CD4-positive, alpha-beta T cell treated with Interleukin-4 for 4 hours (primary cell): ENCODE measurements at places on chromosomes 7 and 10.

DNA sequence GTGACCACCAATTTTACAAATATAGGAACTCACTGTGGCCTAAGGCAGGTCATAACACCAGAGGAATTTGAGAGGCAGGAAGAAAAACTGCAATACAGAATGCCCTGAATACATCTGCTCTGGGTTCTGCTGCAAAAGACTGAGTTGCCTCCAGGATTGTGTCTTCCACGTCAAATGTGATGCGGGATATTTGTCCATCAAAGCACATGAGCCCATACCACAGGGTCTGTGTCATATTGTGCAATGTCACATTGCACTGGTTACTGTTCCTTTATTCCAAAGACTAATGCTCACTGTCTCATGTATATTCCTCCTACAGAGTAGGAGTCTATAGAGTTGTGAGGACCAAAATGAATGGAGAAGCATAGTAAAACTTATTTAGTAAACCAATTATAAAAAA is 58.6 kb upstream of the ABCB4 start:
- no peak for DNase-seq

DNA sequence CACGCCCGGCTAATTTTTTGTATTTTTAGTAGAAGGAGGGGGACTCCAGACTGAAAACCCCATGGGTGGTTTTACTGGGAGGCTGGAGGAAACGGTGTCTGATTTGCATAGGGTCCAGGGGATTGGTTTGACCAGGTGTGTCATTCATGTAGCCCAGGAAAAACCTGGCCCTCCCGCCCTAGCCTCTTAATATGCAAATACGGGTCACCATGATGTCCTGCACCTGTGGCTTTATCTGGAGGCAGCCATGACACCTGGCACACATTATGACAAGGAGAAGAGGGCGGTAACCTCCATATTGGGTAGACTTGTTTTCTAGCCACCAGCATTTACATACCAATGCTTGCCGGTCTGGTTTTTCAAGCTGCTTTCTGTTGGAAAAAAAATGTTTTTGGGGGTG is 68.0 kb downstream of the TRIL start:
- DNase-seq = no peak

- peak; percentile 88 for DNase-seq
These were observed 78.1 kb downstream of the ZFAND4 start for GRCh38 chr10:45594276-45595157.

DNA sequence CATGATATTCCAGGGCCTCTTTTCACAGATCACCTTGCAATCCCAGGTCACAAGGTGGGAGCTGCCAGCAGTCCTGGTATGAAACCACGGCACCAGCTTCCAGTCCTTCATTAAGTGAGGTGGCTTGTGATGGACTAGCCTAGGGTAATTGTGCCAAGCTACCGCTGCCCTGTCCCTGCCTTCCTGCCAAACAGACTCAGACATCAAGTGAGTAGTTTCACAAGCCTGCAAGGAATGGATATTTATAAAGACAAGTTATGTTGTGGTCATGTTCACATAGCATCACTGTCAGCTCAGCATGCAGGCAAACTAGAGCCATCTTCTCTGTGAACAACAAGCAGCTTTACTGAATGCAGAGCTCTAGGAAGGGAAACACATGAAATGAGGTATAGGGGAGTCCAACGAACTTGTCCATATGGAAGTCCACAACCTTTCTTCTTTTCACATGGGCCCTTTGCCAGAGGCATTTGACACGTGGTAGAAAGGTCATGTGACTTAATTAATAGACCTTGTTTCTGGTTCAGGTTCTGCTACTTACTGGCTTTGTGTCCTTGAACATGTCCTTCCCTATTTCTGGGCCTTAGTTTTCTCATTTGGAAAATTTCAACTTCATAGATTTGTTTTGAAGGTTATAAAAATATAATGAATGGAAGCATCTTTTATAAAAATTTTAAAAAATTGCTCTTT is 1061.2 kb downstream of the KCNMA1 start:
- no peak for DNase-seq

DNA sequence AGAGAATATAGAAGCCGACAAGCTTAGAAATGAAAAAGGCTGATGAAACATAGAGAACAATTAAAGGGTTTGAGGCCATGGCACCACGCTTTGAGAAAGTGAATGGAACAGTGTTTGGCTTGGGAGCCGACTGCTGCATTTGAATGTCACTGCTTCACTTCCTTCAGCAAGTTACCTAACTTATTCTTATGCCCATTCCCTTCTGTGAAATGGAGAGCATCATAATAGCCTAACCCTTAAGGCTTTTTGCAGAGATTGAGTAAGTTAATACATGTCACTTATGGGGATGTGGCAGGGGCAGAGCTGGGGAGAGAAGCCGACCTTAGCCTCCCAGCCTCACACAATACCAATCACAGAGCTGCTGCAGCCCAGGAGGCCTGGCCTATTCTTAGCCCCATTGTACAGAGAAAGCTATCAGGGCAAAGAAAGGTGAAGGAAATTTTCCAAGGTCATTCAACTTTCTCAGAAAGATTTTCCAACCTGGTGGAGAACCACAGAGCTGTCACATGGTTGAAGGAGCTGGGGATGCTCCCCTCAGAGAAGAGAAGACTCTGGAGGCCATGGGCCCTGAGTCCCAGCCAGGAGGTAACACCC is 186.0 kb upstream of the GDF10 start:
- no peak for DNase-seq

DNA sequence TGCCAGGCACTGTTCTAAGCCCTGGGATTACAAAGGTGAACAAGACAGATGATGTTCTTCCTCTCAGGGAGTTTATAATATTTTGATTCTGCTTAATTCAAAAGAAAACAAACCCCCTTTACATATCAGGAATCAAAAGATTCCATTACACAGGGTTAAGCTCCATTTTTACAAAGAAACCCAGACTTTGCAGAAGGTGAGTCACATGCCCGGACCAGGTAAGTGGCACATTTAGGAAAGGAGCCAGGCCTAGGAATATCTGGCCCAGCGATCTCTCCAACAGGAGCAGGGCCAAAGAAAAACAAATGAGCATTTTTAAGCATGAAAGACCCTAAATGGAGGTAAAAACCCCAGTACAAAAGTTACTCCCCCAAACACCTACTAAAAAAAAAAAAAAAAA is 1.1 kb downstream of the STN1 start:
- peak; percentile 52 for DNase-seq

DNA sequence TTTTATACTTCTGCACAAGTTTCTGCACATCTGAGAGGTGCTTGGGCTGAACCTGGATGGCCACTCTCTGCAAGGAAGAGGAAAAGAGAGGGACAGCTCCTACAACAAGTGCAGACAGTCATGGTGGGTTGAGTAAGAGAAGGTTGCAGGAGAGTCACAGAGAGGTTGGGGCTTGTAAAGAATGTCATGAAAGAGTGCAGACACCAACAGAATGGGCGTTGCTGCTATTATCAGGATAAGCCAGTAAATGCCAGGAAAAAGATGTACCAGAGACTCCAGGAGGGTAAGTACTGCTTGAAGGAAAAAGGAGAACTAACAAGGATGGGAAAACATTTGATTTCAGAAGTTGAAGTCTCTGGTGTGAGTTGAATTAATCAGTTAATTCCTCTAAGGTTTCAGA is 77.8 kb upstream of the NRP1 start:
- DNase-seq = no peak

DNA sequence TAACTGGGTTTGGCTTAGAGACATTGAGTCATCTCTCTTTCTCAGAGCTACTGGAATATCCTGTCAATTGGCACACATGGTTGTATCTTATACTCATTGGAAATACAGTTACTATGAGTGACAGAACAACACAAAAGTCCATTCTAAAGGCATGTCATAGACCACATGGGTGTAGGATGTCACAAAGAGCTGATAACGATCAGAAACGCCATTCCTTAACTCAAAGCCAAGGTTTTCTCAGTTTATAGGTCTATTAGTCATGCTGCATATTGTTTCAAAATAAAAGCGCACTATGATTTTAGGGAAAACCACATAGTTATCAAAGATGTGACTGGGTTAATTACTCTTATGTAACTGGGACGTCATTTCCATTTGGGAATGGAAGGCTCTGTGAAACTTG is 147.2 kb upstream of the FAM171A1 start:
- DNase-seq = no peak

- no peak for DNase-seq
These were observed 39.4 kb downstream of the MGAM2 start for GRCh38 chr7:142150869-142151268.

GRCh38 chr10:73093922-73094850 is 2.5 kb downstream of the P4HA1 start:
- DNase-seq = no peak

DNA sequence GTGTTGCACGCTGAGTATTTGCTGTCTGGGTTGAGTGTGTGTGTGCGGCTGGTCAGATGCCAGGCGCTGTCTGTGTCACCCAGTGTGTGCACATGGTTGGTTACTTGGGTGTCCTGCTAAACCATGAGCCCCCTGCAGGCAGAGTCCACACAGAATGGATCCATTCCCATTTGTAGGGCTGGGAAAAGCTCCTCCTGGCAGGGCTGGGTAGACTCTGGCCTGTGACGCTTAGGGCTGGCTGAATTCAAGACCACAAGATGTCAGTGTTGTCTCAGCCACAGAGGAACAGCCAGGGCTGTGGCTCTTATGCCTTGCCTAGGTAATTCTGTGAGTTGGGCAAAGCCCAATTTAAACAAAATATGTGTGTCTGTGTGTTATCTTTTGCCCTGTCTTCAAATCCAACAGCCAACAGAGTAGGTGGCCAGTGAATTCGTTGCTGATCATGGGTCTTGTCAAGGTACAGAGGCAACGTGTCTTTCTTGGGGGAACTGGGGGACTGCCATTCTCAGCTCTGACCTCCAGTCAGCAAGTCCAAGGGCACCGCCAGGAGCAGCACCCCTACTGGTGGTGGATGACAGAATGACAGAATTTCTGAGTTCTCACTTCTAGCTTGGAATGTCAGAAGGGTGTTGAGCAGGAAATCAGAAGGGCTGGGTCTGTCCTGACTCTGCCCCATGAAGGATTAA is 285.1 kb downstream of the CCSER2 start:
- no peak for DNase-seq

DNA sequence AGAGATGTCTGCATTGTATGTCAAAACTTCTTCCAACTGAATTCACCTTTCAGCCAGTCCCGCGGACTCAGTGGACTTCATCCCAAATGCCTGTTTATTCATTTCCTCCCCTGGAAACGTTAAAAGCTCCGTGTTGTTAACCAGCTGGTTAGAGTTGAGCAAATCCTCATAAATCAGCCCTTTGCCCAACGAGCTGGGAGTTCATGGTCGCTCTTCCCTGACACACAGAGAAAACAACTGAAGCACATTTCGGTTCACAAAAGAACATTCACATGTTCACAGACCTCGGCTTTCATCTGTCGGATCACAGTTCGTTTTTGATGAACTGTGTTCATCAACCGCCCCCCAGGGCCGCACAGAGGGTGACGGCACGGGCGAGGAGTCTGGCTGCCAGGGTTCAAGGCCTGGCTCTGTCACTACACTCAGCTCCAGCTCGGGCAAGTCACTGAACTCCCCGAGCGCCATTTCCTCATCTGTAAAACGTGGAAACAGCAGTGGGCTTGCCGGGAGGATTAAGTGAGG is 62.6 kb downstream of the GLI3 start:
- no peak for DNase-seq

DNA sequence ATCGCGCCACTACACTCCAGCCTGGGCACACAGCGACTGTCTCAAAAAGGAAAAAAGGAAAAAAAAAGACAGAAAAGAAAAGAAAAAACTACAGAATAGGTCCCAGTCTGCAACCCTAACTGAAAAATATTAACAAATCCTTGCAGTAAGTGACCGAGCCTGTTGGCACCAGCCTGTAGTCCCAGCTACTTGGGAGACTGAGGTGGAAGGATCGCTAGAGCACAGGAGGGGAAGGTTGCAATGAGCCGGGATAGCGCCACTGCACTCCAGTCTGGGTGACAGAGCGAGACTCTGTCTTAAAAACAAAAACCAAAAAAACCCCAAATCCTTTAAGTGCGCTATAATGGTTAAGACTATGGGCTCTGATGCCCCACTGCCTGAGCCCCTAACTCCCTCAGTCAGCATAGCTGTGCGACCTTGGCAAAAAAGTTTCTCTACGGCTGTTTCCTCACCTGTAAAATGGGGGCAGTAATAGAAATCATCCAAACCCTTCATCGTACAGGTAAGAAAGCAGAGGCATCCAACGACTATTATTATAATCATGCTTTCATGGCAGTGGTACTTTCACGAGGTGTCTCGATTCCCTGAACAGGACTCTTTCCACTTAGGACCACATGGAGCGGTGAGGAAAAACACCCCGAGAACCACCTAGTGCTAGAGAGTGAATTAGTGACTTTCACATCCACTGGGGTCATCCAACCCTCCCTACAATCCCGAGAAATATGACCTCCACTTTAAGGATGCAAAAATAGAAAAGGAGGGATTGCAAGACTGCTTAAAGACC is 755 bp downstream of the TOMM7 start:
- DNase-seq = no peak

DNA sequence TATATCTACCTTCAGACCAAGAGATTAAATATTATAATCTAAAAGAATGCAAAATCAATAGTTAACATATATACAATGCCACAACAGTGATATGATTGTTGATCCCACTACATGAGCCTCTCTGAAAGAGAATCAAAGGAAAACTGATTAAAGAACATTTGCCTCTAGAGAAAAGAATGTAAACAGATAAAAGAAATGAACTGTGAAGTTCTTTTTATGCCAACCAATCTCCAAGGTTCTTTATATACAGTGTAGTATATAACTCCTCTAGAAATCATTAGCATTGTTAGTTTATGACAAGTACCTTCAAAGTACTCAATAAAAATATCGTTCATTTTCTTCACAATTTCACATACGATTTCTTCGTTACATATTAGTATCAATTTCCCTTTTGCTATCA is 20.1 kb downstream of the CNOT4 start:
- no peak for DNase-seq

DNA sequence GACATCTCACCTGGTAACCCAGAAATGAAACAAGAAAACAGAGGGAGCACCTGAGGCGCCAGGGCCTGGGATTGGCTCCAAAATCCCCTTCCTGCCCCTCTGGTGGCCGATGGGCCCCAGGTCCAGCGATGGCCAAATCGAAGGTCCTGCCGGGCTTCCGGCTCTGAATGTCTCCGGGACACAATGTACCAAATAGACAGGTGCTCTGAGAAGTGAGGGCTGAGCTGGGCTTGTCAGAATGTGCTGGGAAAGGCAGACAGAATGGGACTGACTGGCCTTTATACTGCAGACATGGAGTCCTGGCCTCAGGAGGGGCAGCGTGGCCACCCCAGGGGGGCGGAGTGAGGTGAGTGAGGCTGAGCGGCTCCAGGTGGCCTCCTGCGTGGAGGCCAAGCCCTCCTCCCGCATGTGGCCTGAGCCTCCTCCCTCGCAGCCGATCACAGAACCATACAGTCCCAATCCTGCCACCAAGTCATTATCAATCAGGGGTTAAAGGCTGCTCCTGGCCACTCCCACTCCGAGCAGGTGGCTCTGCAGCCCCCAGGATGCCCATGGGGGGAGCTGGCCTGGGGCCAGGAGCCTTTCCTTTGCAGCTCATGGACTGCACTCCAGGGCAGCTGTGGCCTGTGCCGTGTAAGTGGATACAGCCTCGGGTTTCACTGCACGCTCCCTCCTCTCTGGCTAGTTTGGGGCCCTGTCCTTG is 185.5 kb downstream of the ADARB2 start:
- no peak for DNase-seq

DNA sequence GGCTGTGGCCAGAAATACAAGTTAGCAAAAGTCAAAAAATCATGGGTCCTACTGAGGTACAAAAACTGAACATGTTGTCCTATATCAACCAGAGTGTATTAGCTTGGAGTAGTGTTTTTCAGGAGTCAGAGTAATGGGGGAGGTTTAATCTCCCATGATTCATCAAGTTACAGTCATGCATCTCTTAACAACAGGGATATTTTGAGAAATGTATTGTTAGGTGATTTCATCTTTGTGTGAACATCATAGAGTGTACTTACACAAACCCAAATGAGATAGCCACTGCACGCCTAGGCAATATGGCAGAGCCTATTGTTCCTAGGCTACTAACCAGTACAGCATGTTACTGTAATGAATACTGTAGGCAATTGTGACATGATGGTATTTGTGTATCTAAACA is 14.9 kb upstream of the TES start:
- no peak for DNase-seq
